ENCODE measurements at places on chromosomes 5 and 9. TPM values are rescaled to one million over a fixed set of nuclear protein-coding genes. Genes with fewer than 3 reads are reported as not detected.

Gene ANXA2R
- 0.86 TPM for total RNA-seq

Gene ZCCHC9
- total RNA-seq, result 20.7 TPM

Gene CLPTM1L
- total RNA-seq, result 169 TPM

Gene SH3GLB2
- total RNA-seq, result 154 TPM

Gene SPATA31C1
- total RNA-seq, result not detected

Gene DCTN4
- total RNA-seq, result 78.9 TPM

Gene TIMD4
- not detected for total RNA-seq

Gene SLCO6A1
- total RNA-seq, result 0.16 TPM

Gene NMUR2
- not detected for total RNA-seq

All from myocyte (in vitro differentiated cells).